ENCODE measurements at places on chromosomes 4 and X.

- DNase-seq = no peak
Observed at GRCh38 chr4:107645604-107646003, 74.4 kb downstream of the PAPSS1 start.

- DNase-seq = no peak
Observed at GRCh38 chr4:140188975-140189374, 35.0 kb upstream of the MAML3 start.

DNA sequence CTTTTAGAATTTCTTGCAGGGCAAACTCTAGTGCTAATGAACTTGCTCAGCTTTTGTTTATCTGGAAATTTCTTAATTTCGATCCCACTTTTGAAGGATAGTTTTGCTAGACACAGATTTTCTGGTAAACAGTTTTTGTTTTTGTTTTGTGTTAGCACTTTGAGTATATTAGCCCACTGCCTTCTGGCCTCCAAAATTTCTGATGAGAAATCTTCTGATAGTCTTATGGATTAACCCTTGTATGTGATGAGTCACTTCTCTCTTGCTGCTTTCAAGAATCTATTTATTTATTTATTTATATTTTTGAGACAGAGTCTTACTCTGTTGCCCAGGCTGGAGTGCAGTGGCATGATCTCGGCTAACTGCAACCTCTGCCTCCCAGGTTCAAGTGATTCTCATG, 27.0 kb upstream of the GIMD1 start:
- no peak for DNase-seq

- no peak for DNase-seq
Observed at GRCh38 chr4:32778025-32778424, 2057.9 kb downstream of the PCDH7 start.

- DNase-seq = no peak
Observed at GRCh38 chr4:104022831-104023230, 303.0 kb upstream of the TACR3 start.

DNA sequence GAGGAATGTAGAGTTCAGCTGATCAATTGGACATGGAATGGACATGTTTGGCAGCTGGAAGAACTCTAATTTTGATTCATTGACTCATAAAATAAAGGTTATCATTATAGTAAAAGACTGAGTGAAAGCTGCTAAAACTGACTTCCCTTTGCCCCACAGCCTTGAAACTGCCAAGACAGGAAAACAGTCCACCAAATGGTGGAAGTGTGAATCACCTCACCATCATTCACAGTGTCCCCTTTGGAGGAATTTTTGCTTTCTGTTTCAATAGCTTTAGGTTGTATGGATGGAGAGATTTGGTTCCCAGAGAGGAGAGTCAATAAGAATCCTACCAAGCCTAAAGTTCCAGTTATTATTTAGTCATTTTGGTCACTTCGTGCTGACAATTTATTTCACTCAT, 20.8 kb upstream of the FREM3 start:
- no peak for DNase-seq

DNA sequence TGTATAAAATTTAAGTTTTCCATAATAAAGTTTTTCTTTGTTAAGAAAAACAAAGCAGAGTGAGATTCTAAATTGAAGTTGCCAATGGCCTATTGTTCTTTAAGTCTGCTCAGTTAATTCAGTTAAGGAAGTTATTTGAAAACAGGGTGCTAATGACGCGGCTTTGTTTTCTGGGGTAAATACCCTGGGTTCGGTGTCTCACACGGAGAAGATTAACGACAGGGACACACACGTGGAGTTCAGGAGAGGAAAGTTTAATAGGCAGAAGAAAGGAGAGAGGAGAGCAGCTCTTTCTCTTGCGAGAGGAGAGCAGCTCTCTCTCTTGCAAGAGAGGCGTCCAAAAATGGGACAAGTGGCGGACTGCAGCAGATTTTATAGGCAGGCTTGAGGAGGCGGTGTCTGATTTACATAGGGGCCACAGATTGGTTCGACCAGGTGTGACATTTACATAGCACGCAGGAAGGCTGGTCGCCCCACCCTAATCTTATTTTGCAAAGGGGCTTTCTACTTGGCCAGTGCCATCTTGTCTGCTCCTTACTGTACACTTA, 9.6 kb downstream of the CA5B start:
- no peak for DNase-seq

DNA sequence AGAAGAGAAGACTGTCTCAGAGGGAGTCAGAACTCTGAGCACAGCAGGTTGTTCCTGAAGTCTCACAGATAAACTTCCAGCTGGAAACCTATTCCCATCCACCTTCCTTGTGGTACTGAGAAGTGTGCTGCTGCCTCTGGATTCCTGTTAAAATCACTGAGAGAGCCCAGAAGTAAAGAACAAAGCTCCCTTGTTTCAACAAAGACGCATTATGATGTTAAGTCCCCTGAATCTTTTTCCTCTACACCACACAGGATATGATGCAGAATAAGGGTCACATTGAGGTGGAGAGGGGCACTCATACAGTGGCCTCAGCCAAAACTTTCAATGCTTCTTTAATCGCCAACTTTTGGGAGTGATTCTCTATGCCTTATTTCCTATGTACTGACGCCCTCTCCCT, 321.0 kb downstream of the OPHN1 start:
- DNase-seq = no peak

GRCh38 chrX:132955690-132956089, 2.7 kb downstream of the HS6ST2 start:
- DNase-seq = no peak

- no peak for DNase-seq
Observed at GRCh38 chr4:40228497-40229365, 31.9 kb downstream of the RHOH start.

DNA sequence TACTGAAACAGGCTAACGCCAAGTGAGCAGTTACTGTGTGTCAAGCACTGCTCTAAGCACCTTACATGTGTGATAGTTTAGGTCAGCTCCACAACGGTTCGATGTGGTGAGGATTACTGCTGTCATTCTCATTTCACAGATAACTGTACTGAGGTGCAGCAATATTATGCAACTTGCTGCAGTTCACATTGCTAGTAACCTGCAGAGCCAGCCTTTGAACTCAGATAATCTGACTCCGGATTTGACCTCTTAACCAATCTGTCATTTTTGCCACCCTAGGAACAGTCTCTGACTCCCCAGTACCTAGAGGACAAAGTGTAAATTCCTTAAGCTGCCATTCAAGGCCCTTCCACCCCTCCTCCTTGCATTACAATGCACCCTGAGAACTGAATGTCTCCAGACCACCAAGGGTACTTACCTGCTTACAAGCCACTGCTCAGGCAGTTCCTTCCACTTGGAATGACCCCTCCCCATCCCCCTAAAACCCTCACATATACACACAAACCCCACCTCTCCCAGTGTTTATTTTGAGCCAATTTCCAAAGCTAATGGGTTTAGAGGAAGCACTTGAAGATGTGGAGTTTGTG, 24.9 kb downstream of the EFNB1 start:
- no peak for DNase-seq

- no peak for DNase-seq
Observed at GRCh38 chr4:83932750-83933391, 397.0 kb downstream of the GPAT3 start.

DNA sequence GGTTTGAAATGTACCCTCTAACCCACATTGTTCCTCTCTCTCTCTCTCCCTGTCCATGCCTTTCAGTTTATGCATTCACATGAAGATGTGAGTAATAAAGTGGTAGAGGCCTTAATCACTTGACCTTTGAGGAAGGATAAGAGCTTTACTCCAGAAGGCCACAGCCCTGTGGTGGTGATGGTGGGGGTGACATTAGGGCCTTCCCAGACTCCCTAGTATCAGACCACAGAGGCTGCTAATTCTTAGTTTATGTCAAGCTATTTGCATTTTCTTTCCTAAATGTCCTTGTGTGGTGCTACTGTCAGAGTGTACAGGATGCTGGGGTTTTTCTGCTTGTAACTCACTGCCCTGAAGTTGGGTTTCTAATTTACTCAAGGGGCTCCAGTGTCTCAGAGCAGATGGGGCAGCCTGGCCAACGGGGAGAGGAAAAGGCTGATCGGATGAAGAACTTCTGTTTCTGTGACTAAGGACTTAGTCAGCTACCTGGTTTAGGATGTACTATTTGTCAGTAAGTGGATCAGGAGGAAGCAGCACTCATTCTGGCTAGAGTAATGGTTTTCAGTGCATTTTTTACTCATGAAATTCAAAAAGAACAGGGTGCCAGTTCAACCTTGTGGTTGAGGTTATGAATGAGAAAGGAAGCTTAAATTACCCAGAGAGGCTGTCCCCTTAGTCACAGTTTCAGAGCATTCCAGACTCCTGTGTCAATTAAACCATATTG, 509.6 kb upstream of the DIPK2B start:
- DNase-seq = no peak

- no peak for DNase-seq
Observed at GRCh38 chrX:114500622-114501021, 83.3 kb upstream of the HTR2C start.

- no peak for DNase-seq
Observed at GRCh38 chrX:27815209-27815608, 7.4 kb downstream of the MAGEB10 start.

- DNase-seq = no peak
Observed at GRCh38 chrX:115561605-115562479, 868 bp downstream of the PLS3 start.

DNA sequence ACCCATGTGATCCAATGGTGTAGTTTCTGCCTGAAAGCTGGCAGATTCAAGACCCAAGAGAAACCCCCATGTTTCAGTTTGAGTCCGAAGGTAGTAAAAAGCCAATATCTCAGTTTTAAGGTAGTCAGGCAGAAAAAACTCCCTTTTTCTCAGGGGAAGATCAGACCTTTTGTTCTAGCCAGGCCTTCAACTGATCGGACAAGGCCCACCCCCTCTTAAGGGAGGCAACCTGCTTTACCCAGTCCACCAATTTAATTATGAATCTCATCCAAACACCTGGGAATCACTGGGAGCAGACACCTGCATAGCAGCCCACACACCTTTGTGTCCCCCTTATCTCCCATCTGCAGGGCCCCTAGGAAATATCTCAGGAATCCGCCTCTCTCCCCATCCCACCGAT, 322.0 kb downstream of the STK32B start:
- no peak for DNase-seq

DNA sequence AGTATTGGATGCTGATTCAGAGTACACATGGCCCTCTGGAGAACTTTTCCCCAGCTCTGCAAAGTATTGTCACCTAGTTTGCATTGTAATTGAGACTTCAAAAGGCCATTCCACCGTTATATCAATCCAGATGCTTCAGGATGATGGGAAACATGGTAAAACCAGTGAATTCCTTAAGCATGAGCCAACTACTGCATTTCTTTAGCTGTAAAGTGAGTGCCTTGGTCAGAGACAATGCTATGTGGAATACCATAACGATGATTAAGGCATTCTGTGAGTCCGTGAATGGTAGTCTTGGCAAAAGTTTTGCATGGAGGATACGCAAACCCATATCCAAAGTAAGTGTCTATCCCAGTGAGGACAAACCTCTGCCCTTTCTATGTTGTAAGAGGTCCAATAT, 355.2 kb downstream of the DCAF12L2 start:
- no peak for DNase-seq

DNA sequence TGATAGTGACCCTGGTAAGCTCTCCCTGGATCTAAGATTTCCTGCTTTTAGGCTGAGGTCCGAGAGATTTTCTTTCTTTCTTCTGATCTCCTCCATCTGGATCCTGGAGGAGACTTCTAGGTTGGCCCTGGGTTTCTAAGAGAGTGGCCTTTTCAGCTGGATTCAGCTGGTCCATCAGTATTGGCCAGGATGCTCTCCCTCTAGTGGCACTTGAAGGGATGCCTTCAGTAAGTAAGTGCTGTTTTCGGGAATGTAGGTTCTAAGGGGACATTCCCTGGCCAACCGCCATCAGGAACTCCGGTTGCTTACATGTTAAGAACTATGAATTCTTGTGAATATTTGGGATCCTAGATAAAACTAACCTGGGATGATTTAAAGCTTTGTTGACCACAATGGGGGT, 56.9 kb downstream of the SERTM2 start:
- no peak for DNase-seq

DNA sequence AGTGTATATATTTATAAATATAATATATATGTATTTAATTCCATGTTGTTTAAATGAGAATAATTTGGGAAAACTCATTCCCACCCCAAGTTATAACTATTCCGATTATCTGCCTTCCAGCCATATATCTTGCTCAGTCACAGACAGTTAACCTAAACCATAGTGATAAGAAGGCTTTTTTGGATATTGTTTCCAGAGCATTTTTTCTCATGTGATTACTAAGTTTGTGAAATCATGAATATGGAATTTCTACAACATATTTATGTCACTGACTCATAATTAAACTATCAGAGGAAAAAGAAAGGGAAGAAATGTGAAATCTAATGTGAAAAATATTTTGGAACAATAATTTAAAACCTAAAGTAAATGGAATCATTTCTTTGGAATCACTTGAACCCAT, 1163.5 kb upstream of the PABPC4L start:
- no peak for DNase-seq

DNA sequence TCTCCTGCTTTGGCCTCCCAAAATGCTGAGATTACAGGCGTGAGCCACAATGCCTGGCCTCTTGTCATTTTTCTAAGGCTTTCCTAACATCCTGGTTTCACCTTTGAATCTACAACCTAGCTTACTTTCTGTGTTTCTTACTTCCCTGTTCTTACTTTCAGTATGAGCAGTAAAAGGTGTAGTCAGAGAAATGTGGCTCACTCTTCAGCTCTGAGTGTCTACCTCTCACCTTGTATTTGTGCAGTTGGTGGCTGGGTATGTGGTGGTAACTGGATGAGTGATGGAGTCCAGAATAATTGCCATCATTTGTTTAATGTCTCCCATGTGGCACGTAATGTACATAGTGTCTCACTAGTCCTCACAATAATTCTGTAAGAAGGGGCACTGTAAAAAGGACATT, 19.1 kb upstream of the CXCL11 start:
- DNase-seq = no peak

DNA sequence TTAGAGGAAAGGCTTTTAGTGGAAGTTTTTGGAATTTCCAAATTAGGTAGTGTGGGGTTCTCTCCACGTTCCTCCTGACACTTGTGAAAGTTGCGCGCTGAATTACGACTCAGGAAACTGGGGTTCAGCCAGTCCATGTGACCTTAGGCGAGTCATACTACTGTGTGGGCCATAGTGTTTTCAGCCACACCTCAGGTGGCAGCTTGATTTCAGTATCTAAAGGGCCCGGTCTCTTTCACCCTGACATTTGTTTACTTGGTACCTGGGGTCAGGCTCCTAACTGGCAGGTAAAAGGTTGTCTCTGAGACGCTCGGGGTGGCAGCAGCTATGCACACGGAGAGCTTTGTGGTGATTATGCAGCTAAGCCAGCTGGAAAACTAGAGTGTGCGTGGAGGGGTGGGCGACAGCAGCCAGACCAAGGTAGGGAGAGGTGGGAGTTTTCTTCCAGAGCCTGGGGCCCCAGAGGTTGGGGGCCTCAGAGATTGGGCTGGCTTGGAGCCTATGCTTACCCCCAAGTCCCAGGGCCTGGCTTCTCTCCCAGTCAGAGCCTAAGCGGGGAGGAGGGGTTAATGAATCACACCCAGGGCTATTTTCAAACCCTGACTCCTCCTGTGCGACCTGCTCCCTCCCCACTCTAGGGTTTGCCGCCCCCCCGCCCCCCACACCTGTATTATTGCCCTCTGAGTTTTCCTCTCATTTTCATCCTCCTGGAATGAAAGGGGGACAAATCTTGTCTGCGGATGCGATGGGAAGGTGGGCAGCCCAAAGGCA, 47.2 kb downstream of the STARD8 start:
- peak; percentile 36 for DNase-seq

- no peak for DNase-seq
Observed at GRCh38 chr4:40564004-40564403, 65.7 kb downstream of the RBM47 start.

GRCh38 chr4:140046543-140046942, 107.4 kb downstream of the MAML3 start:
- DNase-seq = no peak

- no peak for DNase-seq
Observed at GRCh38 chr4:126004941-126005340, 690.2 kb downstream of the FAT4 start.

GRCh38 chrX:57265126-57265525, 21.4 kb upstream of the FAAH2 start:
- DNase-seq = no peak
